ENCODE measurements at places on chromosomes 7 and 10.

DNA sequence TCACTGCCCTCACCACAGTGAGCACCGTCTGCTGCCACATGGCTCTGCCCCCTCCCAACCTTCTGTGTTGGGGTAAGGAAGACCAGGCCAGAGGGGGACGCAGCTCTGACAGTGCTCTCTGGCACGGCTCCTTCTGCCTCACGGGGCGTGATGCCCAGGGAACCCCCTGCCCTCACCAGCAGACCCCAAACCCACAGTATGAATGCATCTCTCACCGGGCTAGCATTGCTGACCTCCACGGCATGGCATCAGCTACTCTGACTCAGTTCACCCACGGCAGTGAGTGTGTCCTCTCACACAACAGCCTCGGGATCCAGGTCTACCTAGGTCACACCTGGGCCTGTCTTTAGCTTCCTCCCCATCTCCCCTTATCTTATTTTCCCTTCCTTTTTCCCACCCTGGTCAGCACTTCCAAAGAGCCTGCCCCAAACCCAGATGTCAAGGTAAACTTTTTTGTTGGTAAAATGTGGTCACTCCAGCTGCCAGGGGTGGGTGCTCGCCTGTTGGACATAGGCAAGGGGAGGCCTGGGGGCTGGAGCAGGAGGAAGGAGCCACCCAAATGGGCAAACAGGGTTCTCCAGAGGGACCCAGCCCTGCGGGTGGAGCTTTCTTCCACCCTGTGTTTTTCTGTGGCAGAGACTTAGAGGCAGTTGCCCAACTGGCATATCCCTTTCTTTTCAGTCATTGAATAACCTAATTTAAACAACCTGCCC, 4.4 kb downstream of the CALML3 start:
- peak; percentile 2 for DNase-seq

- DNase-seq: no peak
Measured at GRCh38 chr10:116444527-116445142, 17.0 kb downstream of the PNLIPRP3 start.

- DNase-seq: no peak
Measured at GRCh38 chr7:74473116-74473515, 19.4 kb downstream of the GTF2IRD1 start.

DNA sequence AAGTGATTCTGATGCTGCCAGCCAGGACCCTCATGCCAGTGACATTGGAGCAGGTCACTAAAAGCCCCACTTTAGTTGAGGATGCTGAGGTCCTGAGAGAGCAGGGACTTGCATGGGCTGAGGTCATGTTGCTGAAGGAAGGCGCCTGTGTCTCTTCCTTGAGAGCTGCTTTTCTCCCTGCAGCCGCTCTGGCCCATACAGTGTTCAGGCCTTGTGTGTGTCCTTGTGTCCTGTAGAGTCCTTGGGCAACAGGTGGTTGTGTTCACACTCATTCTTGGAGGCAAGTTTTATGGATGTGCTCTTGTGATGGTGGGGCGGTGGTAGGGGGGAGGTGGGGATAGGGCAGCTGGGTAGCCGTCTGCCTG, 33.3 kb downstream of the TSPAN14 start:
- DNase-seq: no peak

- no peak for DNase-seq
Measured at GRCh38 chr7:27782849-27783248, 42.9 kb downstream of the TAX1BP1 start.

DNA sequence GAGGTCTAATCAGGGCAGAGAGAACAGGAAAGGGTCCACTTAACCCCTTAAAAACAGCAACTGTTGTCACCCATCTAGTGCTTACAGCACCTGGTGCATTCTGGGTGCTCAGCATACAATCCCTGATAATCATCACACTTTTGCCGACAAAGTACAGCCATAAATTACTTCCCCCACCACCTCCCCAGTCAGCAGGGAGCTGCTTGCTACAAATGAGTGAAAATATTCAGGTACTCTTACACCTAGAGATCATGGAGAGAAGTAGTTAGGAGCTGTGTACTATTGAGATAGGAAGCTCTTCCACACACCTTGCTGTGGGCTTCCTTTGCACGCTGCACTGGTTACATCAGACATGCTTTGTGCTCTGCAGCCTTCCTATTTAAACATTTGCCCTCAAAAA, 723.5 kb upstream of the GALNT17 start:
- no peak for DNase-seq

DNA sequence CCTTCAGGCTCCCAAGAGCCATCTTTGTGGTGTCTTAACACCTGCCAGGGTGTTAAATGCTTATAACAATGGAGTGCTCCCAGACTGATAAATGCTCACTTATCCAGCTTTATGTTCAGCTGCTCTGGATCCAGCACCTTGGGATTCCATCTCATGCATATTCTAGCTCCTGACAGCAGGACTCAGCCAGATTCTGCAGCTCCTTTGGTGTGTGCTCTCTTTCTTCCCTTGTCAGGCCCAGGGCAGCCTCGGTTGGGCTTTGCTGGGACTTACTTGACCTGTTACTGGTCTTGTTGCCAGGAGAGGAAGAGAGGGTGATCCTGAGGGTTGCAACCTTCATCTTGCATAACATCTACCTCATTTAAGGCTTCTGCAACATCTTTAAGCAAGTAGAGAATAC, 59.4 kb upstream of the CCNY start:
- DNase-seq: no peak

DNA sequence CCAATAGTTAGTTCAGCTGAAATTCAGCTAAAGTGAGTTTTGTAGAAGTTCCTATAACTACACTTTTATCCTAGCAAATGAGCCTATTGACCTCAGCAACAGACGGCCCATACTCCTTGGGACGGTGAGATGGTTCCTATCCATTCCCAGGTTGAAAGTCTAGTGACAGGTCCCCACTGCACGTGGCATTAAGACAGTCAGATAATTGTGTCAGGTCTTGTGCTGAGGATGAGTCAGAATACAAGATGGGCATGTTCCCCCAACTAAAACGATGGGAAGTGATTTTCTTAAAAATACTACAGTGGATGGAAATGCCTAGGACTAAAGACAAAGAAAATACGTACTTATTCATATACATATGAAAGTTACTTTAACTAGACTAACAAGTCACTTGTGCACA, 2.1 kb downstream of the CAV1 start:
- DNase-seq: no peak

- no peak for DNase-seq
Measured at GRCh38 chr10:125133696-125134482, 26.5 kb downstream of the CTBP2 start.

- DNase-seq: no peak
Measured at GRCh38 chr7:97847791-97848190, 24.4 kb downstream of the ASNS start.

GRCh38 chr10:78804411-78805032, 264.2 kb upstream of the ZMIZ1 start:
- DNase-seq: no peak

DNA sequence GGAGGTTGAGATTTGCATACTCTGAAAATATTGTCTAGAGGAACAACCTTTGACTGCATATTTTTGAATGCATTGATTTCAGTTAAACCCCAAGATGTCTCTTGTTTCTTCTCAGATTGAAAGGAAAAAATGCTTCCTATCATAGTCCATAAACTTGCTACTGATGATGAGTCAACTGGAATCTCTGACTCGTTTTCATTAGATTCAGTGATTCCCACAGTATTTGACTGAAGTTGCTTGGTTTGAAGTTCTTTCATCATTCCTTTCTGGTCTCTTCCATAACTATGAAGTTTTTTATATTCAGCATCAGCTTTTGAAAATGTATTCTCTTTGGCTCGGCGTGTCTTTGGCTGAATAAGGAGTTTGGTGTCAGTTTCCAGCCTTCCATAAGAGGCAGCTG, 10.7 kb downstream of the PEX1 start:
- DNase-seq: no peak

DNA sequence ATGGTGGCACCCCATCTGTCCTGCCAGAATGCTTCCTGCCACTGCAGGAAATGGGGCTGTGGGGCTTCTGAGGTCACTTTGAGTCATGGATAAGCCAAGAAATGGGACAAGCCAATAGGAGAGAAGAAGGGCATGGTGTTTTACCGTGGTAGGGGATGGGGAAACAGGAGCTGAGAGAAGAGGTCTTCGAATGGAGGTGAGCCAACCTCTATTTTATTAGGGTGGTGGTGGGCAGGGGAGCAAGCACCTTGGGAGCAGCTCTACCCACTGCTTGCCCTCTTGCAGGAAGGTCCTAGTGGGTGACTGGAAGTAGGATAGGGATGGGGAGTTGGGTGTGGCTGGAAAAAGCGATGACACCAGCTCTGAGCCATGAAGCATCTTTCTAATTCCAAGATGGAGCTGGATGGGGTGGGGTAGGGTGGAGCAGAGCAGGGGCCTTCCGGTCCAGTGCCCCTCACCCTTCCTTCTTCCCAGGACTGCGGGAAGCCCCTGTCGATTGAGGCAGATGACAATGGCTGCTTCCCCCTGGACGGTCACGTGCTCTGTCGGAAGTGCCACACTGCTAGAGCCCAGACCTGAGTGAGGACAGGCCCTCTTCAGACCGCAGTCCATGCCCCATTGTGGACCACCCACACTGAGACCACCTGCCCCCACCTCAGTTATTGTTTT, 9.1 kb downstream of the ZYX start:
- no peak for DNase-seq

All from activated T-cell treated with anti-CD3 and anti-CD28 coated beads, Interleukin-2, amount 50 U/mL, for 48 hours (primary cell).